ENCODE measurements at places on chromosomes 3 and 15. TPM values are rescaled to one million over a fixed set of nuclear protein-coding genes. Genes with fewer than 3 reads are reported as not detected.
A peak's percentile ranks its signal among the peaks of the same experiment; 100 is the strongest.

Gene CD200
- 14.3 TPM for total RNA-seq

GRCh38 chr3:171327441-171328174, 132.6 kb downstream of the TNIK start:
- no peak for DNase-seq

DNA sequence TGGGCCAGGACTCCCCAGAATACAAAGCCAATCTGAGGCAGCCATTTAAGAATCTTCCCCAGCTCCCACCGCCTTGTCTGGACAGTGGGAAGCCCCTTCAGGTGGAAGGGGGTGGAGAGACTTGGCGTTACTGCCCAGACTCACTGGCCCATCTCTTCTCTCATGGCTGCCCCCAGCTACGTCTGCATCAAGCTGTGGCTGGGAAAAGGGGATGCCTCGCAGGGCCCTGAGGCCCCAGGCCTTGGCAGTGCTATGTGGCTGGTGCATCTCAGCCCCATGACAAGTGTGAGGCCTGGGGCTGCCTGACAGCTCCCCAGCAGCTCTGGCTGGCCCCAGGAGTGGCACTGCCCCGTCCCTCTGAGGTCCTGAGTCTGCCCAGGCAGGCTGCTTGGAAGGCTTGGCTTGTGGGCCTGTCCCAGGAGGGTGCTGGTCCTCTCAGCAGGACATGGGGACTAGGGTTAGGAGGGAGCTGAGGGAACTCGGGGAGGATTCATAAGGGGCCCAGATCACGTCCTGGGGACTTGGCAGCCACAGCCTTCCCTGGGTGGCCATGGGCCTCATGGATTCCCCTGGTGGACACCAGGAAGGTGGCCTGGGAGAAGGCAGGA, 20.2 kb upstream of the SLC41A3 start:
- DNase-seq = peak; percentile 36

GRCh38 chr3:115187149-115187757, 40.2 kb upstream of the ZBTB20 start:
- DNase-seq = no peak

GRCh38 chr15:60535265-60535664, 56.3 kb upstream of the ICE2 start:
- no peak for DNase-seq

DNA sequence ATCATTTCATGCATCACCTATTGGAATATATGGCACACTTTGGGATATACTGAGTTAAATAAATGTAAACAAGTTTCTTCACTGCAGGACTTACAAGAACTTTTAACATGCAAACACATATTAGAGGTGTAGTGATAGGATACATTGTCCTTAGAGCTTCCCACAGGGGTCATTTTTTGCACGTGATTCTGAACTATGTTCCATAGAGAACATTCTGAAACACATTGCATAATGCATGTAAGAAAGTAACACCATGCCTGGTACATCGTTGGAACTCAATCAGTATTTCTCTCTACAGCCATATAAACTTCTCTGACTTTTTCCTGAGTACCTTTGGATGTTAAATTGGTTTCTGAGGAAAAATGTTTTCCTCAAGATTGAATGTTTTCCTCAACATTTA, 28.3 kb downstream of the MRAS start:
- DNase-seq = no peak

DNA sequence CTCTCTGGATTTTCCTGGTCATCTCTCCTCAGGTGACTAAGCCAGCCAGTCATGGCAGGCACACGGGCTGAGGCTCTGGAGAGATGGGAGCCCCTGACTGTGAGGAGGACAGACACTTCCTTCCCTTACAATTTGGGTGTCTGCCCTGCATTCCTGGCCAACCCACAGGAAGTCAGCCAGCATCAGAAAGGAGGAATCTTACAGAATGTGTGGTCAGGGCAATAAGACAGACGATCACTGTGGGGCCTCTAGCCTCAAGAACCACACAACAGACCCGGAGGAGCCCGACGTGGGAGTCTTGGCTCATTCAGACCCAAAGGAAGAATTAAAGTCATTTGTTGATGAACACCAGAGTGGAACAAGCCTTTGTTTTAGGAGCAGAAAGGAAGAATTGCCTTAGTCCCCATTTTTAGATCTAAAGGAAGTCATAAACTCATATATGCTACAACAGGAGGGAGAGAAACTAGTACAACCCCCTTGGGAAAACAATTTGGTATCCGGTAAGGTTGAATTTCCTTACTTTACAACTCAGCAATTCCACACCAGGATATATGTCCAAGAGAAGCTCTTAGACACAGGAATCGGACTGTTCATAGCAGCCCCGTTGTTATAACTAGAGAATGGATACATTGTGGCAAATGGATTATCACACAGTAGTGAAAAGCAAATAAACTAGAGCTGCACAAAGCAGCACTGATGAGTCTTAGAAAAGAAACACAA, 62.2 kb downstream of the ABTB1 start:
- DNase-seq = no peak

Gene ISL2
- total RNA-seq = 0.62 TPM

DNA sequence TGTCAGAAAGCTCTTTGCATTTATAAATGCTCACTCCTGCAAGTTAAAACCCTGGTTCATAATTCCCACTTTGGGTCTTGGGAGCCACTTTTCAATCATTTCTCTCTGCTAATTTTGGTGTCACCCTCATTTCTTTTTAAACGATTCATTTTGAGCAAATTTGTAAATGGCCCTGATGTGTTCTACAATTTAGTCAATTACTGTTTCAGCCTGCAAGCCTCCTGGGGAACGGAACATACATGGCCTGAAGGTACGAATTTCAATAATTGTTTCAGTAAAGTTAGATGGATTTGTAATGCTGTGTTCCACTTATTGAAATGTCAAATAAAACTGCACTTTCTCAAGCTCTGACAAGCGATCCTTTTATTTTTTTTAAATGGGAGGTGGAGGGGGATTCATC, 43.2 kb downstream of the MAP2K5 start:
- no peak for DNase-seq

- no peak for DNase-seq
These were observed 519.5 kb downstream of the PYDC2 start for GRCh38 chr3:191980443-191980842.

DNA sequence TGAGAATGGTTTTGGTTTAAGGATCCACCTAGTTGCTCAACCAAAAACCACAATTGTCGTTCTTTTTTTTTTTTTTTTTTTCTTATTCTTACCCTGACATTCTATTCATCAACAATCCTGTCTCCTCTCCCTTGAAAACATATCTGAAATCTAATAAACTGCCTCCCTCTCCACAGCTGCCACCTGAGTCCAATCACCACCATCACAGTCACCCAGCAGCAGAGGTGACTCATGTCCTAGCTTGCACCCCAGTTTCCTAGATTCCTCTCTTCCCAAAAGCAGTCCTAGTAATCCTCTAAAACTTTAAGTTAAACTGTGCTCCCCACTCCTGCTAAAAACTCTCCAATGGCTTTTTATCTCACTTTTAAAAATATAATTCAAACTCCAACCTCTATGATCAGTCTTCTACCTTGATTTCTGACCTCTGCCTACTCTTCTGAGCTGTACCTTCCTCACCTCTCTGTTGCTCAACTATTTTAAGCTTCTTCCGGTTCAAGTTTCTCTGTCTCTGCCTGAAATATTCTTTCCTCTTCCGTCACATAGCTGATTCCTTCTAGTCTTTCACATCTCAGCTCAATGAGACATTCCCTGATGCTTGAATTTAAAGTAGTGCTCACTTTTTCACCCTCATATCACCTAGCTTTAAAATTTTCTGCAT, 33.7 kb upstream of the RBMS3 start:
- DNase-seq = no peak

- no peak for DNase-seq
These were observed 230.8 kb upstream of the MCTP2 start for GRCh38 chr15:94000606-94001005.

Gene HGD
- total RNA-seq = 0.36 TPM

DNA sequence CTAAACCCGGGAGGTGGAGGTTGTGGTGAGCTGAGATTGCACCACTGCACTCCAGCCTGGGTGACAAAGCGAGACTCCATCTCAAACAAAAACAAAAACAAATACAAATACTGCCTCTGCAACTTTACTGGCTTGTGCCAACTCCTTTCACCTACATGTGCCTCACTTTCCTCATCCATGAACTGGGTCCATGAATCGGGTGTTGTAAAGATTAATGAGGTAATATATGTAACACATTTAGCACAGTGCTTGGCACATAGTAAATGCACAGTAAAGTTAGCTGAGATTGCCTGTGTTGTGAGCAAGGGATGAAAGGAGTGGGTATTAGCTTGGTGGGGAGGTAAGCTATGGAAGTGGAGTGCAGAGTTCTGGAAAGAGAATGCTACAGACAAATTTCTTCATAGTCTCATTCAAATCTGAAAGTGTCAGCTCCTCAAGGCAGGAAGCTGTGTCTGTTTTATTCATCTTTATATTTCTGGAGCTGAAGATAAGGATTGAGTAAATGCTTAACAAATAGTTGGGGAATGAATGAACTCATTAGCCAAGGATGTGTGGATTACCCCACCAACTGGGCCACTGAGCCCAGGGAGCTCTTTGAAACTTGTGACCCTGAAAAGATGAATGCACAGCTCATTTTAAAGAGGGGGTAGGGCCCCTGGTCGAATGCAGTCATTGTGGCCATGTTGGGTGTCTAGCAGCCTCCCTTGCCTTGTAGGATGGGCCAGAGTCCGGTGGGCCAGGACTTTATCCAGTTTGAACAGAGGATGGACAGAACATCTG, 7.7 kb upstream of the CDCP1 start:
- no peak for DNase-seq

Gene ZNF148
- total RNA-seq = 50.2 TPM

- DNase-seq = no peak
These were observed 572.0 kb downstream of the NAALADL2 start for GRCh38 chr3:175430983-175431773.

DNA sequence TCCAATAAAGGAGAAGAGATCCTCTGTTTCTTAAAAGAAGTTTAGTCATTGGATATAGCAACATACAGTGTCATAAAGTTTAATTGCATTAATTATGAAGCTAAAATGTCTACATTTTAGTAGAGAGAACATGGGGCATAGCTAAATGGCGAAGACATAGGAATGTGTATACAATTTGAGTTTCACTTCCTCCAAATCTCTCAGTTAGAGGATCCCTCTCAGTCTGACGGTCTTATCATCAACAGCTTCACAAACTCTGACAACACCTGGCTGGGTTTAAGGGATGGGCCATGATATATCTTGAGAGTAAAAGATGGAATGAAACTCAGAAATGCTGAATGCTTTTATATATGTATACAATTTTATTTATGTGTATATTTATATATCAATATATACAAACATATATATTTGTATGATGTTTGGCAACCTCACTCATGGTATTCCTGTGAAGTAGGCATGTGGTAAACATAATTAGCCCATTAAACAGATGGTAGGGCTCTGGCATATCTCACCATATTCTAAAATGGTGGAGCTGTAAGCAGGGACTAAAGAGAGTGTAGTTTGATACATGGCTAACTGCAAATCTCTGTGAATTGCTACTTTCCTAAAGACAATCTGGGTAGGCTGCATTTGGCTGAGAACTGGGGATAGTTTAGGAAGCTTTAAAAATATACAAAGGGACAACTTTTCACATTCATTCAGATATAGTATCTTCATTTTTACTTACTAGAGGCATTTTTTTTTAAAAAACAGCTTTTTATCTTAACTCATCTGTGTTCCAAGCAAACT, 111.6 kb downstream of the TIGIT start:
- no peak for DNase-seq

GRCh38 chr3:58792921-58793451, 126.4 kb upstream of the FAM3D start:
- DNase-seq = no peak

GRCh38 chr3:135929670-135930069, 35.9 kb upstream of the PPP2R3A start:
- DNase-seq = peak; percentile 50

Measured in ureter (tissue), 1 donor.